Glutamatergic neuron (in vitro differentiated cells): ENCODE measurements at places on chromosomes 16 and 17. TPM values are rescaled to one million over a fixed set of nuclear protein-coding genes. Genes with fewer than 3 reads are reported as not detected.

DNA sequence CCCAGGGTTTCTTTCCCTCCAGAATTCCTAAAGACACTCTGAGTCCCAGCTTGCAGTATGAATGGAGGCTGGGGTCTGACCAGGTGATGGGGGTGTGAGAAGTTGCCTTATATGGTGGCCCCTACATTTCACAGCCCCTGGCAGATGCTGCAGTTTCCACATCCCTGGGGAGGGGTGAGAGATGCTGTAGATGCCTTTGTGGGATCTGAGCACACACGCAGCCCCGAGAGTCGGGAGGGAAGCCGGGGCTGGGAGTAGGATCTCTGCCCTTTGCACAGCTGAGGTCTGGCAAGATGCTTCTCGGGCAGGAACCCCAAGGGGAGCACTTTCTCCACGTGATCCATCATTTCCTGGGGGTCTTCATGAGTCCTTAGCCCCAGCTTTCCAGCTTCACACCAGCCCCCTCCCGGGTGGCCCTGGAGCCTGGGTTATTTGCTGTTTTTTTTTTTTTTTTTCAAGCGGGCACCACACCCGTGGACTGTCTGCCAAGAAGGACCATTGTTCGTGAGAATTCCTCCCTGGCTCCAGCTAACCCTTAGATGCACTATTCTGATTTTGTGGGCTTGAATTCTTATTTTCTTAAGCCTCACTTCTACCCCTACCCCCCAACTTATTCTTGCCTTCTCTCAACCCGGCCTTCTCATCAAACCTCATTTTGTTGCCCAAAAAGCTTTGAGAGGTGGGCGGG is 50.6 kb downstream of the NTN1 start:
- no peaks in the 10 kb centered on the region for H3K36me3 ChIP-seq
- H3K27ac ChIP-seq, result no peak overlapping the region
- DNase-seq, result peak; percentile 27
- peaks cover 20% of the 10 kb centered on the region for H3K4me1 ChIP-seq
- H3K4me3 ChIP-seq, result no peak overlapping the region

- H3K27ac ChIP-seq, result no peak overlapping the region
- no peaks in the 10 kb centered on the region for H3K27me3 ChIP-seq
- H3K4me3 ChIP-seq, result no peak overlapping the region
- DNase-seq, result no peak
Measured at GRCh38 chr17:71488851-71489250, 632.0 kb upstream of the SOX9 start.

PPP1R27 gene
- total RNA-seq, result 0.81 TPM

- no peaks in the 10 kb centered on the region for H3K27me3 ChIP-seq
- no peak for DNase-seq
- no peak overlapping the region for H3K27ac ChIP-seq
- H3K36me3 ChIP-seq, result no peaks in the 10 kb centered on the region
- no peak overlapping the region for H3K4me3 ChIP-seq
Measured at GRCh38 chr16:68126395-68126794, 41.2 kb downstream of the NFATC3 start.

GRCh38 chr16:69934044-69934443 is 17.1 kb upstream of the CLEC18A start:
- peaks cover 23% of the 10 kb centered on the region for H3K4me1 ChIP-seq
- H3K4me3 ChIP-seq, result no peak overlapping the region
- DNase-seq, result no peak
- no peak overlapping the region for H3K27ac ChIP-seq
- H3K36me3 ChIP-seq, result no peaks in the 10 kb centered on the region

GRCh38 chr17:38969281-38969680 is 2.1 kb upstream of the FBXO47 start:
- no peaks in the 10 kb centered on the region for H3K27me3 ChIP-seq
- no peak for DNase-seq

G6PC1 gene
- total RNA-seq, result not detected

DNA sequence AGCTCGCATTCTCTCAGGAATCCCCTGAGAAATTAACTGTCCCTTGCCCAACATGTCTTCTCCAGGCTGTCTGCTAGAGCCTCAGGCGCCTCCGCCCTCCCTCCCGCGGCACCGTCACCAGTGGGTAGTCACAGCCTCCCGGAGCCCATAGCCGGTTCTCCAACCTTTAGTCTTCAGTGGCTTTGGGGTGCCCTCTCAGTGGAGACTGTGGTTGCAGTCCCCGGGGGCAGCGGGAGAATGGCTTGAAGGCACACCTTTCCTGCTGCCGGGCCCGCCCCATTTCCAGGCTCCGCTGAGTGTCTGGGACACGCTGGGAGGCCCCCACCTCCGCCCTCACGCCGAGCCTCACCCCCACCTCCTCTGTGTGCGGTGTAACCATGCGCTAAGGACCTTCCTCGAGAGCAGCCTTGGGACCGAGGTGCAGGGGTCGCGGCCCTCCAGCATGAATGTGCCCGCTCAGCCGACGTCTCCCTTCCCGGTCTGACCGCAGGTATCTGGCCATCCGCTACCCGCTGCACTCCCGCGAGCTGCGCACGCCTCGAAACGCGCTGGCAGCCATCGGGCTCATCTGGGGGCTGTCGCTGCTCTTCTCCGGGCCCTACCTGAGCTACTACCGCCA is 1.7 kb downstream of the GALR2 start:
- peaks cover 33% of the 10 kb centered on the region for H3K27me3 ChIP-seq
- H3K4me3 ChIP-seq, result no peak overlapping the region
- H3K36me3 ChIP-seq, result no peaks in the 10 kb centered on the region
- H3K27ac ChIP-seq, result no peak overlapping the region

DNA sequence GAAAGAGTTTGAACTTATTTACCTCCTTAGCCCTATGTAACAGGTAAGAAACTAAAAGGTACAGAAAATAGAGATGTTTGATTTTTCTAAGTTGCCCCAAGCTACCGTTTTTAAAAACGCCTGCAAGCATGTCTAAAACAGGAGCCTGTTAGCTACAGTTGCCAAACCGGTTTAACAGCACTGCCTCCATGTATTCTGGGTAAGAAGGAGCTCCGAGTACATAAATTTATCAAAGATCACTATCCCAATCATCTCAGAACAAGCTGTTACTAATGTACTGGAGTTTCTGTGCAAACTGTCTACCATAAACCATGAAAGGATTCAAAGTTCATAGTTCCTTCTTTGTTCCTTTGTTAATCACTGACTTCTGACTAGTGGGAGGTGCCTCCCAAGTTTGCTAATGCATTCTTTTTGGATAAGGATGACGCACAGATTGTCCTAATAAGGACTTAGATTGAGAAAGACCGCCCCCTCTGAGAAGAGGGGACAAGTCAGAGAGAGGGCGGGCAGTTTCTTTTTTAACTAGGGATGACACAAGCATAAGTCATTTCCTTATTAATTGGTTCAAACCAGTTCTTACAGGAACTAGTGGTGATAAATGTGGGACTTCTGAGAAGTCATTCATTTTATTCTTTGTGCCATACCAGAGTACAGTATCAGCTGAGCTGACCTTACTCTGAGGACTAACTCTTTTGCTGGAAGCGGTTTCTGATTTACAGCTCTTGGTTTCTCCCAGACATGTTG is 55.3 kb downstream of the TUBD1 start:
- H3K4me3 ChIP-seq, result peak overlapping the region; percentile 5
- H3K27me3 ChIP-seq, result no peaks in the 10 kb centered on the region
- peaks cover 11% of the 10 kb centered on the region for H3K4me1 ChIP-seq
- no peak overlapping the region for H3K27ac ChIP-seq
- no peaks in the 10 kb centered on the region for H3K36me3 ChIP-seq

DNA sequence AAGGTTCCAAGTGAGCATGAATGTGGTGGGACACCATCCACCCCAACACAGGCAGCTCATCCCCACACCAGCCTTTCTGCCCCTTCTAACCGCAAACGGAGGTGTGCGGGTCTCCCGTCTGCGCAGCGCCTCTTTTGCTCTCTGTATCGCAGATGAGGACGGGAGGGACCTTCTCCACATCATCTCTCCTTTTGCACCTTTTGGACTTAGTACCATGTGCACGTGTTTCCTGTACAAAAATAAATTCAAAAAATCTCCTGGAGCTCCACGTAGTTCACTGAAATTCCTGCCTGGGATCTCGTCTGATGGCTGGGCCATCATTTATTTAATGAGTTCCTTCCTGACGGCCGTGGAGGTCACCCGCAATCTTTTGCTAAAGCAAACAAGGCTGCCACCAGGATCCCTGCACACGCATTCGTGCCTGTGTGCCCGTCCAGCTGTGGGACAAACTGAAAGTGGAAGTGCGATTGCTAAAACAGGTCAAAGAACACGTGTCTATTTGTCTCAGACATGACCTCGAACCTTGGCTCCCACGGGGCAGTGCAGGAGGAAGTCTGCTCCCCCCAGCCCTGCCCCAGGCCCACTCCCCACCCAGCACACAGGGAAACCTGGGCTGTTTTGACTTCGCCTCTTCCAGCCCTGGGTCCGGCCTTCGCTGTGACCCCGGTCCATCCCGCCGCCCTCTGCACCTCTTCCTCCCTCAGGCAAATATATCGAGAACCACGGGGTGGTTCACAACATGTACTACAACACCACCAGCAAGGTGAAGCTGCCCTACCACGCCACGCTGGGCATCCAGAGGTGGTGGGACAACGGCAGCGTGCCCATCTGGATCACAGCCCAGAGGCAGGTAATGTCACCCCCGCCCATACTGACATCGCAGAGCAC is 2.3 kb downstream of the ENPP7 start:
- no peak for DNase-seq
- no peak overlapping the region for H3K4me3 ChIP-seq
- H3K27me3 ChIP-seq, result peaks cover 5% of the 10 kb centered on the region
- H3K4me1 ChIP-seq, result no peaks in the 10 kb centered on the region
- H3K36me3 ChIP-seq, result no peaks in the 10 kb centered on the region
- no peak overlapping the region for H3K27ac ChIP-seq
